ENCODE measurements at places on chromosomes 7 and 10.

DNA sequence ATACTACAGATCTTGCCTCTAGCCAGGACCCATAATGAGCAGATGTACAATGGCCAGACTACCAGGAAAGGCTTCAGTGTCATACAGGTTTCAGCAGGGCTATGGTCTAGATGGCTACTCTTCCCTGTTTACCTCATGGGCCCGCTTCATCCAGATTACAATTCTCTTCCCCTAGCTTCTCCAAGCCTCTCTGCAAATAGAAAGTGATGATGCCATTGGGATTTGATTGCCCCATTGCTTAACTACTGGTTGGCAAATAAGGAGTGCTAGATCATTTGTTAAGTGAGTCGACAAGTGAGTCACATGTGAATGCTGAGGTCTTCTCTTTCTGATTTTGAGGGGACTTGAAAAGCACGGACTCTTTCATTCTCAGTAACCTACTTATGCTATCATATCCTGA is 361.5 kb upstream of the LRRTM3 start:
- DNase-seq = no peak

DNA sequence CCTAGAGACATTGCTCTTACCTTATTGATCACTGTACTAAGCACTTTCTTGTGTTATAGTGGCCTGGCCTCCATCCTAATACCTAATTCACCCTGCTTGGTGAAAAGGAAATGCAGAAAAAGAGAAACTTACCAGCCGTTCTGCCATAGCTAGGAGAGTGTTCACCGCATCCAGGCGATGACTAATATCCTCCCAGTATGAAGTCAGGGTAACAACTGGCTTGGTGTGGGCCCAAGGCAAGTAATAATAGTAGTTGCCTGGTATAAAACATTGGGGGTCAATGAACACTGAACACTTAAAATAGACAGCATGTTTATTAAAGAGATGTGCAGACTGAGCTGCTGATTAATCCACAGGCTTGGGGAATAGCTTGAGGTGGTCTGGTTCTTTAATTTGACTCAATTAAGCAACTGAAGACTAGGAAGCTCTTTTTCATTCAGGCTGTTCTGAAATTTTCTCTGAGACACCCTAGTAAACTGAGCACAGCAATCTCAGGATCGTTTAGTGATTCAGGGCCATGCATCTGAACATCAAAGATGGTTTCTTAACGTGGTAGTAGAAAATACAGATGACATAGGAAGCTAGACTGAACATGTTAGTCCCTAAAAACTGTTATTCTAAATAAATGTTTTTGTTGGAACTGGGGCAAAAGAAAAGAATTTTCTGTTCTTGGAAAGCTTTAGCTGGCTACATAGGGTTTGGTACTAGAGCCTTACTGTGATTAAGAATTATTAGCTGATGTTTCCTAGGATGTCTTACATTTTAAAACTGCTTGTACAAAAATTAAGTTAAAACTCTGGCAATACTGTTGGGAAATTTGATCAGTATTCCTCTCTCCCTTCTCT is 102.2 kb downstream of the MYOF start:
- DNase-seq = no peak

- no peak for DNase-seq
Observed at GRCh38 chr7:2354939-2355704, 495 bp downstream of the EIF3B start.

- DNase-seq = peak; percentile 73
Observed at GRCh38 chr10:132698211-132698751, 87.7 kb downstream of the NKX6-2 start.

GRCh38 chr7:146728611-146729010 is 612.0 kb downstream of the CNTNAP2 start:
- no peak for DNase-seq

GRCh38 chr10:33706746-33707145 is 372.3 kb upstream of the NRP1 start:
- DNase-seq = no peak
